Activated CD4-positive, CD25-positive, alpha-beta regulatory T cell treated with anti-CD3 and anti-CD28 coated beads, Interleukin-2, amount 50 U/mL, for 72 hours (primary cell): ENCODE measurements at places on chromosomes 1 and 21.

DNA sequence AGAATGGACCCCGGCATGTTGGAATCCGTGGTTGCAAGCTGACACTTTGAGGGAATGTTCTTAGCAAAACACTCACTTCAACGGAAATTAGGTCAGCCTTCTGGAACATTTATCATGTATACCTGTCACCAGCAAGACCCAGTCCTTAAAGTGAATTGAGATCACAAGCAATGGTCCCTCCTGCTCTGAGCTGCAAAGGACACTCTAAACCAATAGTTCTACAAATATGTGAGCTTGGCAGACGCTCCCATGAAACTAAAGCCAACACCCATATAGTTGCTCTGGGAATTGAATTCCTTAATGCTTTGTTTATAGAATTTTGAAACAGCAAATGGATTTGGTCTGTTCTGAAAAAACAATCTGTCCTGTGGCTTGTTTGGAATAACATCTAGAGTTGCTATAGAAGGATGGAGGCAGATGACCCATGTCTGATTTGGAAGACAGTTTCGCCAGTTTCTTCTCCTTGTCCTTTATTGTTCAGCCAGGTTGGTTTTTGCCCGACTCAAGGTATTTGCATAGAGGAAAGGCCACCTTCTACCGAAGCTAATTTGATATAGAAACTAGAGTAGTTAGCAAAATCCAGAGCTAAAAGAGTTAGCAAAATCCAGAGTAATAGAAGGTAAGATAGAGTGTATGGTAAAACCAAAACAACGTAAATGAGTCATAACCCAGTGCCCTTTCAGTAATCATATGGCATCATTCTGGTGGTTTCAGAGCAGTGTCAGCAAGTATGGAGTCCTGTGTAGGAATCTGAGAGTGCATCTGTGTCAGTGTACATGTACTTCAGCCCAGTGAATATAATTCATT lies 236.2 kb downstream of the NFIA start:
- no peak for DNase-seq

- DNase-seq, result no peak
Observed at GRCh38 chr1:158781104-158781503, at the start of gene OR6N2. OR6N2 (minus strand) TSS chr1:158781204; CDS start chr1:158777635, 3,569 bp downstream.

- DNase-seq, result no peak
Observed at GRCh38 chr1:161215076-161215475, at the start of gene FCER1G. FCER1G (plus strand) TSS chr1:161215295; CDS start chr1:161215322, 27 bp downstream.

DNA sequence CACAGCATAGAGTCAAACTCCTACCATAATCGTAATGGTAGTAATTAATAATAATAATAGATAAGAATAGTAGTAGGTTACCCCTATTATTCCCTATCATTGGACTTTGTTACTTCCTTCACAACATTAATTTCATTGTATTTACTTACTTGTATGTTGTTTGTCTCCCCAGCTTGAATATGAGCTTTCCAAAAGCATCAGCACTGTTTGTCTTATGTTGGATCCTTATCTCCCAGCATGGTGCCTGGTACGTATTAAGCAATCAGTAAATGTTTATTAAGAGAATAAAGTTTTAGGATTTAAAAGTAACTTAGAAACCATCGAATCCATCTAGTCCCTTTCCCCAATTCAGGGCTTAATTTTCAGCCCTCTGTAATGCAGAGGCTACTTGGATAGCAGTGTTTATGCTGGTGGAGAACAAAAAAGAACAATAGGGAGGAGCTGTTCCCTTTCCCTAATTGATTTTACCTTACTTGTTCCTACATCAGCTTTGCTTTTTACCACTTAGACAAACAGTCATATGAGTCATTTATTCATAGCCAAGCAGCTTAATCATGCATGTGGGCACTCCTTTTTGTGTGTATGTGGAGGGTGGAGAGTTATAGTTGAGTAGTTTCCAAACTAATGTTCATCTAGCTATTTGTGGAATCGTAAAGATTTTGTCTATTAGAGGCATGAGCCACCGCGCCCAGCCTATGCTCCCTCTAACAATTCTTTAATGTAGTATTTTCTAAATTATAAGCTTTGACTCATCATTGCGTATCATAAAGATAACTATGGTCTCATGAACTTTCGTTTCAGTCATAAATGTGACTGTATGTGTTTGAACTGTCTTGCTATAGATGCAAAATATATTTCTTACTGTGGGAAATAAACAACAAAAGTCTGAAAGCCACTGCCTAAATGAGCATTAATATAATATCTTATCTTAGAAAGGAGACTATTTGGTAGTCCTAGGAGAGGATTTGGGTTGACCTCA lies 20.9 kb upstream of the DR1 start:
- DNase-seq, result no peak

DNA sequence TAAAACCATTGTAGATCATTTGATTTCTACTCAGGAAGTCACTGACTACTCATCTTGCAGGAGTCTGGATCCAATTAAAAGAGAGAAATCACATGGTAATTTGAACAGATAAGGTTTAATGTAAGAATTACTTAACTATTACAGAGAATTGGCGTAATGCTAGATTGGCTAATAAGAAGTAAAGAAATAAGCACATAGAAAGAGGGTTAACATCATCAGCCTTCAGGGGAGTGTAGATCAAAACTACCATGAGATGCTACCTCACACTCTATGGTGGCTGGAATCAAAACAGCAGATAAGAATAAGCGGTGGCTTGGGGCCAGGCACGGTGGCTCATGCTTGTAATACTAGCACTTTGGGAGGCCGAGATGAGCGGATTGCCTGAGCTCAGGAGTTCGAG lies 11.7 kb downstream of the ST3GAL3 start:
- no peak for DNase-seq

DNA sequence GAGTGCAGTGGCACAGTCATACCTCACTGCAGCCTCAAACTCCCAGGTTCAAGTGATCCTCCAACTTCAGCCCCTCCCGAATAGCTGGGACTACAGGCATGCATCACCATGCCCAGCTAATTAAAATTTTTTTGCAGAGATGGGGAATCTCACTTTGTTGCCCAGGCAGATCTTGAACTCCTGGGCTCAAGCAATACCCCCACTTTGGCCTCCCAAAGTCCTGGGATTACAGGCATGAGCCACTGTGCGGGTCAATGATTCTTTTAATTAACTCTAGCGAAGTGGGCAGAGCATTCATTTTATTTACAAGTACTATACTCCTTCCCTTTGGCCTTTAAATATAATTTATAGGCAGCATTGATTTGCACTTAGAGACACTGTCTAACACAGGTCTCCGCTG lies 2.5 kb upstream of the OTUD3 start:
- DNase-seq, result no peak
